ENCODE measurements at places on chromosomes 2 and 18. TPM values are rescaled to one million over a fixed set of nuclear protein-coding genes. Genes with fewer than 3 reads are reported as not detected.

CHAC2 gene
- total RNA-seq = 2.6 TPM

NMUR1 gene
- 0.84 TPM for total RNA-seq

PPP1R1C gene
- total RNA-seq = 16.9 TPM

PAX3 gene
- total RNA-seq = not detected

ALPI gene
- not detected for total RNA-seq

RNF125 gene
- 3.8 TPM for total RNA-seq

ZNF407 gene
- total RNA-seq = 10.3 TPM

TGOLN2 gene
- 114 TPM for total RNA-seq

- peak overlapping the region; percentile 9 for H3K27ac ChIP-seq
- peaks cover 65% of the 10 kb centered on the region for H3K4me1 ChIP-seq
Observed at GRCh38 chr2:191173206-191173605, 22.4 kb upstream of the STAT4 start.

DNA sequence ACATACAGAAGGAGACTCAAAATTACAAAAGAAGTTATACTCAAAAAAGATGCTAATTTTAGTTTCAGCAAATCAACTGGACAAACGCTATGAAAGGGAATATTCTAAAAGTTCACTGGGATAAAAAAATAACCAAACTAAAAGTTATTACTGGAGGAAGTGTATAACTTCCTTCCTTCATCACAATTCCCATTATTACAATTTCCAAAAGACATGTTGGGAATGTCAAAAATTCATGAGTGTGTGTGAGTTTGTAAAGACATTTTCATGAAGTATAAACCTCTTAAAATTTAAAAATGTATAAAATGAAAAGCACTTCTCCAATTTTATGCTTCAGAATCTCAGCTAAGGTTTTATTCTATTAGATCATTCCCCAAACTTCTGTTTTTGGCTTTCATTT lies 67.8 kb downstream of the MERTK start:
- no peaks in the 10 kb centered on the region for H3K27me3 ChIP-seq
- no peak overlapping the region for H3K27ac ChIP-seq
- H3K4me1 ChIP-seq = no peaks in the 10 kb centered on the region
- no peak for DNase-seq
- H3K4me3 ChIP-seq = no peak overlapping the region

DNA sequence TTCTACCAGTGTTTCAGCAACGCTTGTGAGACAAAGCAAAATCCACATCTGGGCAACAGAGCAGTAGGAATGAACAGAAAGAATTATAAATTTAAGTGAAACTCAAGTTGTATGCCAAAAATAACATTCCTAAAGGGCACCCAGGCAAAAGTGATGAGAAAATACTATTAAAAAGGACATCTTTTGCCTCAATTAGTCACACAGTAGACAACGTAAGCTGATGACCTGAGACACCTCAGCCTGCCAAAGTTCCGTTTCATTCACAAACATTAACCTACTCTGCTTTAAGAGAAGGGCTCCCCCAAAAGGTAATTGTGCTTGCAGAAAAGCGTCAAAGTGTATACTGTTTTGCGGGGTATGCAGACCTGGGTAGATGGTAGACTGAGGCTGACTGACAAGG lies 7.2 kb downstream of the HDLBP start:
- H3K4me3 ChIP-seq = no peak overlapping the region
- peaks cover 3% of the 10 kb centered on the region for H3K4me1 ChIP-seq
- DNase-seq = no peak
- H3K36me3 ChIP-seq = no peaks in the 10 kb centered on the region

DNA sequence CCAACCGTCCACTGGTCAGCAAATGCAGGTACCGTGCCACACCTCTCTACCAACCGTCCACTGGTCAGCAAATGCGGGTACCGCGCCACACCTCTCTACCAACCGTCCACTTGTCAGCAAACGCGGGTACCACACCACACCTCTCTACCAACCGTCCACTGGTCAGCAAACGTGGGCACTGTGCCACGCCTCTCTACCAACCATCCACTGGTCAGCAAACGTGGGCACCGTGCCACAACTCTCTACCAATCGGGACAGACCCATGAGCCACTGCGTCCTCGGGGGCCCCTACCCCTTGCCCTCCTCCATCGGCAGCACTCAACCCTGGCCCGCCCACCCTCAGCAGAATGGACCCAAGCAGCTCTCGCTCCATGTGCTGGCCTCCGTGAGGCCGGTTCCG lies 226.4 kb upstream of the SALL3 start:
- no peak overlapping the region for H3K27ac ChIP-seq
- no peaks in the 10 kb centered on the region for H3K27me3 ChIP-seq
- no peaks in the 10 kb centered on the region for H3K36me3 ChIP-seq

GRCh38 chr2:66872081-66872985 lies 437.4 kb downstream of the MEIS1 start:
- H3K4me3 ChIP-seq = no peak overlapping the region
- no peaks in the 10 kb centered on the region for H3K27me3 ChIP-seq
- H3K27ac ChIP-seq = no peak overlapping the region
- no peaks in the 10 kb centered on the region for H3K36me3 ChIP-seq

DNA sequence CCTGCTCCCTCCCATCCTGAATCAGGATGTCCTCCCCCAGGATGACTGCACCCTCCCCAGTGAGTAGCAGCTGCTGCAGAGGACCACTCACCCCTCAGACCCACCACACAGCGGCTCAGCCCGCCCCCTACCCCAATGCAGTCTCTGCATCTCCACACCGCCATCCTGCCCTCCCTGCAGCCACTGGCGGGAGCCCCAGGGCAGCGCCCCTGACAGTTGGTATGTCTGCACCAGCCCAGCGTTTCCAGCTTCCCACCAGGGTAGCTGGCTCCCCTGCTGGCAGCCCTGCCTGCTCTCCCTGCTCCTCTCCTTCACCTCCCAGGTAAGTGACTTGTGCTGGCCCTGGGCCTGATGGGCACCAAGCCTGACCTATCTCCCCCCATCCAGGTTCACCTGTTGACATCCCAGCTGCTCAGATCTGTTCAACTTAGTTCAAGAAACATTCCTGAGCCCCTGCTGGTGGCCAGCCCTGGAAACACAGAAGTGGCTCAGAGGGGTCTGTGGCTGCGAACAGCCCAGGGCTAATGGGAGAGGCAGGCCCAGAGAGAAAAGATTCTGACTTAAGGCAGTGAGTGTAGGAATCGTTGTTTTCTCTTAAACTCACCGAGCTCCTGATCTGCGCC lies 117.7 kb upstream of the RAB6C start:
- H3K4me1 ChIP-seq = no peaks in the 10 kb centered on the region
- no peaks in the 10 kb centered on the region for H3K27me3 ChIP-seq
- no peaks in the 10 kb centered on the region for H3K36me3 ChIP-seq
- DNase-seq = no peak
- no peak overlapping the region for H3K4me3 ChIP-seq

- H3K27ac ChIP-seq = no peak overlapping the region
- H3K4me1 ChIP-seq = peaks cover 8% of the 10 kb centered on the region
- H3K36me3 ChIP-seq = no peaks in the 10 kb centered on the region
- no peak overlapping the region for H3K4me3 ChIP-seq
- no peak for DNase-seq
- H3K27me3 ChIP-seq = no peaks in the 10 kb centered on the region
Observed at GRCh38 chr2:24088821-24089359, 4.3 kb upstream of the TP53I3 start.

- no peaks in the 10 kb centered on the region for H3K4me1 ChIP-seq
- H3K27me3 ChIP-seq = no peaks in the 10 kb centered on the region
- H3K4me3 ChIP-seq = no peak overlapping the region
- H3K27ac ChIP-seq = no peak overlapping the region
- no peak for DNase-seq
- no peaks in the 10 kb centered on the region for H3K36me3 ChIP-seq
Observed at GRCh38 chr2:15816674-15817406, 123.5 kb upstream of the MYCN start.

- H3K27me3 ChIP-seq = no peaks in the 10 kb centered on the region
- DNase-seq = no peak
- H3K4me3 ChIP-seq = peak overlapping the region; percentile 91
- H3K4me1 ChIP-seq = peaks cover 4% of the 10 kb centered on the region
Observed at GRCh38 chr2:191264647-191265081, 19.5 kb downstream of the MYO1B start.

- H3K36me3 ChIP-seq = peaks cover 2% of the 10 kb centered on the region
- no peak for DNase-seq
- H3K4me3 ChIP-seq = no peak overlapping the region
- no peaks in the 10 kb centered on the region for H3K4me1 ChIP-seq
Observed at GRCh38 chr18:8783335-8783993, 78.1 kb downstream of the MTCL1 start.

GRCh38 chr2:69801745-69802290 lies 27.6 kb upstream of the GMCL1 start:
- H3K27me3 ChIP-seq = no peaks in the 10 kb centered on the region
- peaks cover 24% of the 10 kb centered on the region for H3K4me1 ChIP-seq
- H3K36me3 ChIP-seq = peaks cover 7% of the 10 kb centered on the region
- no peak overlapping the region for H3K27ac ChIP-seq
- no peak overlapping the region for H3K4me3 ChIP-seq

DNA sequence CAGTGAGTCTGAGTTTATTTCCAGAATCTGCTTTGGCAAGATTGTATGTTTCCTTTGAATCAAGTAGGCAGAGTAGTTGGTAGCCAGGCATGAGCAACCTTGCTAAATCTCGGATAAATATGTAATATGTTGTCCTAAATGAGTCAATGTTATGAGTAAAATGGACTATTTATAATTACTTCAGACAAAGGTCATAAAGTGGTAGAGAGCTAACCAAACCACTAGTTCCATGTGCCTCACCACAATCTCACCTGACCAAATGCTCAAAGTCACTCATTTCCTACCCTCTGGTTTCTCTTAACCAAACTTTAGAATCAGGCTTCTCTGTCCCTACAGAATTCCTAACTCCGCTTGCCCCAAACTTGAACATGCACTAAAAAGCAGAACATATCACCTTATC lies 261.2 kb upstream of the FSIP2 start:
- H3K36me3 ChIP-seq = no peaks in the 10 kb centered on the region
- DNase-seq = no peak
- H3K4me3 ChIP-seq = no peak overlapping the region
- no peaks in the 10 kb centered on the region for H3K4me1 ChIP-seq

DNA sequence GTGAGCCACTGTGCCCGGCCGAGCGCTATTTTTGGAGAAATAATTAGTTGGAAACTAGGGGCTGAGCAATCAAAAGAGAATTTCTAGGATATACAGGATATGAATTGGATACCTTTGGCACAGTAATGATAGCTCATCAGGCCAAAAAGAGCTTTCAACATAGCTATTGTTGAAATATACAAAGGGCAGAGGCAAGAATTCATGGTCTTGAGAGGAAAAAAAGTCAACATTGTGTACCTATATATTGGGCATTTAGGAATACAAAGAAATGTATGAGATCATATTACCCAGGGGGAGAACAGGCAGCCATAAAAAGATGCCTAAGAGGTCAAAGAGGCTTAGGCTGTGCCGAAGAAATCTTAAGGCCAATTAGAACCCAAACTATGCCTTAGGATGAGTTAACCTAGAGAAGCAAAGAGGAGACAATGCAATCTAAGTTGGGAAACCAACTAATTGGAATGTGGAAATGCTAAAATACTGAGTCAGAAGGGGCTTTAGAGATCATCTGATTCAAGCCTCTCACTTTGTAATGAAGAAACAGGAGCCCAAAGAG lies 99.0 kb downstream of the RBBP8 start:
- no peak for DNase-seq
- no peaks in the 10 kb centered on the region for H3K36me3 ChIP-seq
- H3K4me1 ChIP-seq = no peaks in the 10 kb centered on the region
- H3K27ac ChIP-seq = no peak overlapping the region

All from liver (tissue), 10 donors.